ENCODE measurements at places on chromosomes 3 and 15.

- no peaks in the 10 kb centered on the region for H3K4me1 ChIP-seq
- DNase-seq, result no peak
- no peaks in the 10 kb centered on the region for H3K27me3 ChIP-seq
- H3K4me3 ChIP-seq, result no peak overlapping the region
- no peaks in the 10 kb centered on the region for H3K36me3 ChIP-seq
Measured at GRCh38 chr3:184765730-184766074, 46.3 kb upstream of the VPS8 start.

DNA sequence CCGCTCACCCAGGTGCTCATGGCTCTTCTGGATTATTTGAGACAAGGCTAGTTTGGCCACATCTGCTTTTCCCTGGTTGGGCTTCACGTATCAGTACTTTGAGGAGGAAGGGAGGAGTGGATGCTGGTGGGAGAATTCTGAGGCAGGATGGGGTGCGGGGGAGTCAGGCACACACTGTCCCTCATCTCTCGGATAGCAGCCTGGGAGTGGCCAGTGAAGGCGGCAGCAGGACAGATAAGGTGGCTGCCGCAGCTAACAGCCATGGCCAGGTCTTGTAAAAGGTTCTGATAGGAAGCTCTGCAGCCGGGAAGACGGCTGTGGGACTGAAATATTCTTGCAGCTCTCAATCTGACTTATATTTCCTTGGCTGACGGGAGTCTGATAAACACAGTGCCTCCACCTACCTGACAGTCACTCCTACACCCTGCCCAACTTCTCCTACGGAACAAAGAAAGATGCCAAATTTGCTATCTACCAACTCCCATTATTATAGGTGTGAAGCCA, 87.3 kb downstream of the MESD start:
- no peaks in the 10 kb centered on the region for H3K36me3 ChIP-seq
- peaks cover 3% of the 10 kb centered on the region for H3K4me1 ChIP-seq
- H3K27ac ChIP-seq, result no peak overlapping the region
- DNase-seq, result no peak

GRCh38 chr3:45367453-45367871, 20.9 kb upstream of the LARS2 start:
- no peak overlapping the region for H3K27ac ChIP-seq
- H3K27me3 ChIP-seq, result no peaks in the 10 kb centered on the region
- H3K4me3 ChIP-seq, result no peak overlapping the region
- DNase-seq, result no peak
- no peaks in the 10 kb centered on the region for H3K4me1 ChIP-seq
- H3K36me3 ChIP-seq, result no peaks in the 10 kb centered on the region

- H3K4me3 ChIP-seq, result no peak overlapping the region
- H3K27me3 ChIP-seq, result no peaks in the 10 kb centered on the region
- no peak for DNase-seq
- H3K36me3 ChIP-seq, result no peaks in the 10 kb centered on the region
Measured at GRCh38 chr3:152289708-152290107, 21.0 kb downstream of the MBNL1 start.

GRCh38 chr15:62164014-62164395, 1.1 kb downstream of the C2CD4B start:
- peak overlapping the region; percentile 55 for H3K4me3 ChIP-seq
- H3K27ac ChIP-seq, result no peak overlapping the region
- H3K36me3 ChIP-seq, result no peaks in the 10 kb centered on the region

- no peak overlapping the region for H3K4me3 ChIP-seq
- no peaks in the 10 kb centered on the region for H3K4me1 ChIP-seq
- no peak for DNase-seq
- no peaks in the 10 kb centered on the region for H3K27me3 ChIP-seq
Measured at GRCh38 chr3:155549087-155549486, 195.8 kb downstream of the PLCH1 start.

DNA sequence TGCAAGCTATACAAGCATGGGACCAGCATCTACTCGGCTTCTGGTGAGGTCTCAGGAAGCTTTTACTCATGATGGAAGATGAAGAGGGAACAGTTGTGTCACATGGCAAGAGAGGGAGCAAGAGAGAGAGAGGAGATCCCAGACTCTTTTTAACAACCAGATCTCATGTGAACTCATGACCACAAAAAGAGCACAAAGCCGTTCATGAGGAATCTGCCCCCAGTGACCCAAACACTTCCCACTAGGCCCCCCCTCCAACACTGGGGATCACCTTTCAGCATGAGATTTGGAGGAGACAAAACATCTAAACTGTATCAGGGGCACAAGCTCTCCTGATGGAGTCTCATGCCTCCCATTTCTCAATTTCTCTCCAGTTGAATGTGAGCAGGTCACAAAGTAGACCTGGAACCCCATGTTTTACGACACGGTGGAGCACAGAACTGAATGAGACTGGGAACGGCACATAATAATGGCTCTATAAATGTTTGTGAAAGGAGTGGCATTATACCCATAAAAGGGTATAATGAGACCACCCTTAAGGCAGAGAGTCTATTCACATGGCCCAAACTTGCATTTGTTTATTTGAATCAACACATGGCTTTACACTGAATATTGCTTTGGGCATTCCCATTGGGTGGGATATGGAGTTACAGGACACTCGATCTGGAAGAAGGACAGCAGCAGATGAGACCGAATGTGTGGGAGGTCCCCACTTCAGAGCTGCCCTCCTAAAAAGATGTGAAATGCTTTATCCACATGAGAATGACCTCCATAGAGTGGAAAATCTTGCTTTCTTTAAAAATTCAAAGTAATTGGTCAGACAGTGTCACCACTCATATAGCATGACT, 38.8 kb downstream of the IL16 start:
- no peak overlapping the region for H3K27ac ChIP-seq
- H3K4me3 ChIP-seq, result no peak overlapping the region
- no peaks in the 10 kb centered on the region for H3K36me3 ChIP-seq

GRCh38 chr3:135240426-135240825, 445.4 kb downstream of the EPHB1 start:
- H3K4me3 ChIP-seq, result no peak overlapping the region
- no peak overlapping the region for H3K27ac ChIP-seq
- H3K27me3 ChIP-seq, result no peaks in the 10 kb centered on the region

- peak overlapping the region; percentile 52 for H3K27ac ChIP-seq
- peaks cover 32% of the 10 kb centered on the region for H3K4me1 ChIP-seq
- no peaks in the 10 kb centered on the region for H3K27me3 ChIP-seq
- H3K4me3 ChIP-seq, result peak overlapping the region; percentile 42
- peak; percentile 46 for DNase-seq
- H3K36me3 ChIP-seq, result no peaks in the 10 kb centered on the region
Measured at GRCh38 chr15:34213690-34214089, 3.8 kb upstream of the KATNBL1 start.

DNA sequence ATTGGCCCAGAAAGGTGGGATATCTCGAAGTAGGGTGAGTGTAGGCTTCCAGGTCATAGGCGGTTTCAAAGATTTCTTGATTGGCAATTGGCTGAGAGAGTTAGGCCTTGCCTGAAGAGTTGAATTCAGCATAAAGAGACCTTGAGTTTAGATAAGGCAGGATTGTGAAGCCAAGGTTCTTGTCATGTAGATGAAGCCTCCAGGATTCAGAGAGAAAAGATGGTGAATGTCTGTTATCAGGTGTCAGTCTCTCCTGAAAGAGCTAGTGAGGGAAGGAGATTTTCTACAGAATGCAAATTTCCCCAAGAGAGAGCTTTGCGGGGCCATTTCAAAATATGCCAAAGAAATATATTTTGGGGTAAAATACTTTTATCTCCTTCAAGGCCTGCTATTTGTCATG, 217.0 kb upstream of the TLE3 start:
- peak; percentile 50 for DNase-seq
- no peak overlapping the region for H3K4me3 ChIP-seq
- H3K27ac ChIP-seq, result no peak overlapping the region
- H3K4me1 ChIP-seq, result peaks cover 13% of the 10 kb centered on the region
- H3K27me3 ChIP-seq, result no peaks in the 10 kb centered on the region

GRCh38 chr3:44001072-44001471, 240.6 kb upstream of the TOPAZ1 start:
- H3K36me3 ChIP-seq, result no peaks in the 10 kb centered on the region
- peak; percentile 40 for DNase-seq
- peaks cover 42% of the 10 kb centered on the region for H3K27me3 ChIP-seq
- no peak overlapping the region for H3K27ac ChIP-seq
- peaks cover 20% of the 10 kb centered on the region for H3K4me1 ChIP-seq

DNA sequence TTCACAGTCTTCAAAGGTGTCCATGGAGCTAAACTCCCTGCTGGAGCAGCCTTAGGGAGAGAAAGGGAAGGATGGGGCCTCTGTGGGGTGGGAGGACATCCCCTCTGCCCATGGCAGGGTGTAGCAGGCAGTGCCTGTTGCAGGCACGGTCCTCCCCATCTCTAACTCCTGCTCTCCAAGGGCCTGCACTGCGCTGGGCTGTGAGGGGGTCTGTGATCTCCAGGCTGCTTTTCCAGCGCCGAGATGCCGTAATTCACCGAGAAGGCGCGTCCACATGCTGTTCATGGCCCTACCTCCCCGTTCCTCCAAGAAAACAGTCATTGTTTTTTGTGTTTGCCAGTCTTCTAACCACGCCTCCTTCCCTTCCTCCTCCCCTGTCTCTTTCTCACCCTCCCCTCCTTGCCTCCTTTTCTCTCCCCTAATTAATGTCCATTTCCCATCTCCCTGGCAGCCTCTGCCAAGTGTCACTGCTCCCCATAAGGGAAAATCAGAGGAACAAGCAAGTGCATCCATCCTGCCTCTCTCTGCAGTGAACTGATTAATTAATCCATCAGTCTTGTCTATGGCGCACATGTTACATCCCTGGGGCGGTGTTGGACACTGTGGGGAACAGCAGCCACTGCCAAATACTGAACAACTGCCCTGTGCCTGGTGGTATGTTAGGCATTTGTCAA, 17.7 kb upstream of the LAMP3 start:
- H3K36me3 ChIP-seq, result no peaks in the 10 kb centered on the region
- peak; percentile 50 for DNase-seq
- H3K4me3 ChIP-seq, result peak overlapping the region; percentile 82
- peaks cover 35% of the 10 kb centered on the region for H3K27me3 ChIP-seq
- no peak overlapping the region for H3K27ac ChIP-seq

GRCh38 chr15:88267720-88268119, 11.2 kb upstream of the NTRK3 start:
- DNase-seq, result no peak
- no peaks in the 10 kb centered on the region for H3K27me3 ChIP-seq
- no peak overlapping the region for H3K27ac ChIP-seq
- H3K36me3 ChIP-seq, result no peaks in the 10 kb centered on the region

DNA sequence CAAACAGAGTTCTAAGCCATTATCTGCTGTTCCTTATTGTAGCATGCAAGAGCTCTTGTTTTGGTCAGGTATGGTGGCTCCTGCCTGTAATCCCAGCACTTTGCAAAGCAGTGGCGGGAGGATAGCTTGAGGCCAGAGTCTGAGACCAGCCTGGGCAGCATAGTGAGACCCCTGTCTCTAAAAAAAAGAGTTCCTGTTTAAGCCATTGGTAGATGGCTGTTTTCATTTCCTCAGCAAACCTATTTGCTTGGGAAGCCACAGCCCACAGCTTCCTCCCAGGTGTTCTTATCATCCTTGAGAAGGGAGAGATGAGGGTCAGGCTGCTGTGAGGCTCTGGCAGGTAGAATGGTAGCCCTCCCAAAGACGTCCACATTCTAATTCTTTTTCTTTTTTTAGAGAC, 24.4 kb upstream of the FAM81A start:
- DNase-seq, result no peak
- no peak overlapping the region for H3K4me3 ChIP-seq
- no peak overlapping the region for H3K27ac ChIP-seq
- no peaks in the 10 kb centered on the region for H3K27me3 ChIP-seq
- no peaks in the 10 kb centered on the region for H3K36me3 ChIP-seq
- H3K4me1 ChIP-seq, result no peaks in the 10 kb centered on the region

DNA sequence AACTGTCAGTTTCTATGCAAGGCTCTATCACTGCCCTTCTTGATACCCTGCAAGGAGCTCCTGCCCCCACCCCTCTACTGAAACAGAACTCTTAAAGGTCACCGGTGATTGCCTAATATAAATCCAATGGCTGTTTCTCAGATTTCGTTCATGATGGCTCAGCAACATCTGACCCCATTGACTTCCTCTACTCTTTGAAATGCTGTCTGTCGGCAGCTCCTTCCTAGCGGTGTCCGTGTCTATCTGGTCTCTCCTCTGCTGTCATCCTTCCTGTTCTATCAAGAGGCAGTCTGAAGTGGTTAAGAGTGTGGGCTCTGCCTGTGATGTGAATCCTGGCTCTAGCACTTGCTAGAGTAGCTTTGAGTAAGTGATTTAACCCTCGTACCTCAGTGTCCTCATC, 5.5 kb downstream of the TMEM266 start:
- H3K4me3 ChIP-seq, result no peak overlapping the region
- no peaks in the 10 kb centered on the region for H3K36me3 ChIP-seq
- H3K4me1 ChIP-seq, result peaks cover 37% of the 10 kb centered on the region
- no peak overlapping the region for H3K27ac ChIP-seq
- no peak for DNase-seq

GRCh38 chr15:93088200-93088980, 621 bp downstream of the RGMA start:
- H3K36me3 ChIP-seq, result no peaks in the 10 kb centered on the region
- peak; percentile 72 for DNase-seq
- peaks cover 23% of the 10 kb centered on the region for H3K4me1 ChIP-seq
- H3K27ac ChIP-seq, result no peak overlapping the region
- H3K4me3 ChIP-seq, result peak overlapping the region; percentile 81
- peaks cover 65% of the 10 kb centered on the region for H3K27me3 ChIP-seq

Data from GM23338 (cell line).